ENCODE measurements at places on chromosomes 3 and 15.

DNA sequence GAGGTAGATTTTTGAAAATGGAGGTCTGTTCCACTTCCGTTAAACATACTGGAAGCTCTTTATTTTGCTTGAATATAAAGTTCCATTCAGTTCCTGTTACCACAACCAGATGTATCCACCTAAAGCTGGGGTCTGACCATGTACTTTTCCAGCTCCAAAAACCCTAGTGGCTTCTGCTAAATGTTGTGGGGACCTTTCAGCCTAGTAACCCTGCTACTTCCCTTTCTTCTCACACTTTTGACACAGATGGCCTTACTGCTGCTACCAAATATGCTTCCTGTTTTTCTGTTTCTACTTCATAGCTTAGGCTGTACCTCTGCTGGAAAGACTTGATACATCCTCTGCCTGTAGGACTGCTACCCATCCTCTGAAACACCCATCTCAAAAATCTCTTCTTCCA is 87.8 kb downstream of the COL6A6 start:
- DNase-seq = no peak

GRCh38 chr3:48405971-48406370 is 23.9 kb downstream of the PLXNB1 start:
- no peak for DNase-seq

- no peak for DNase-seq
Observed at GRCh38 chr3:48502728-48503168, 1.2 kb downstream of the SHISA5 start.

GRCh38 chr15:85141726-85142125 is 160.1 kb downstream of the PDE8A start:
- no peak for DNase-seq

GRCh38 chr3:129603561-129603942 is 2.9 kb downstream of the PLXND1 start:
- DNase-seq = no peak

DNA sequence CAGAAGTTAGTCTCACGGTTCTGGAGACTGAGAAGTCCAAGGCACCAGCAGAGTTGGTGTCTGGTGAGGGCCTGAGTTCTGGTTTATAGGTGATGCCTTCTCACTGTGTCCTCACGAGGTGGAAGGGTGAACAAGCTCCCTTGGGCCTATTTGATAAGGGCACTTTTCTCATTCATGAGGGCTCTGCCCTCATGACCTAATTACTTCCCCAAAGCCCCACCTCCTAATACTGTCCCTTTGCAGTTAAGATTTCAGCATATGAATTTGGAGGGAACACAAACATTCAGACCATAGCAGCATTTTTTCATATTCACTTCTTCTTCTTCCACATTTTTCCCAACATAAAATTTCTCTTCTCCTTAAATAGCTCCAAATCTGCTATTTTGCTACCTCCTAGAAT is 41.5 kb downstream of the TMEM41A start:
- DNase-seq = no peak

DNA sequence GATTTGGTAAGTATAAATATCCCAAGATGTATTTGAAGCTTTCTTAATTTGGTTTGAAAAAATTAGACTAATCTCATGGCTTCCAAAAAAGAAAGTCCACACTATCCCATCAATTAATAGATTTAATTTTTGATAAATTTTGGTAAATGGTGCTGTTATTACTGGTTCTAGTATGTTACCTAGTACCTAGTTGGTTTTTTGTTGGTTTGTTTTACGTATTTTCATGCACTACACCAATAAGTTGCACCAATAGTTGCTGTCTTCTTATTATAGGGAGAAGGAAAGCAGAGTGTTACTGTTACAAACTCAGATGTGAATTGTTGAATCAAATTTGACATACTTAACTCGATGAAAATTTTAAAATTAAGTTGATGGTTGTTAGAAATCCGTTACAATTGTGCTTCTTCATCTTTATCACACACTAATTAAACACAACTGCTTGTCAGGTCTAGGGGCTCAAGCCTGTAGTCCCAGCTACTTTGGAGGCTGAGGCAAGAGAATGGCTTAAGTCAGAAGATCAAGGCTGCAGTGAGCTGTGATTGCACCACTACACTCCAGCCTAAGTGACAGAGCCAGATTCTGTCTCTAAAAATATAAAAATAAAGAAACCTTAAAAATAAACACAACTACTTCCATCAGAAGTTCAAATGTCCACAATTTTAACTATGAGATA is 23.1 kb upstream of the MBNL1 start:
- no peak for DNase-seq

DNA sequence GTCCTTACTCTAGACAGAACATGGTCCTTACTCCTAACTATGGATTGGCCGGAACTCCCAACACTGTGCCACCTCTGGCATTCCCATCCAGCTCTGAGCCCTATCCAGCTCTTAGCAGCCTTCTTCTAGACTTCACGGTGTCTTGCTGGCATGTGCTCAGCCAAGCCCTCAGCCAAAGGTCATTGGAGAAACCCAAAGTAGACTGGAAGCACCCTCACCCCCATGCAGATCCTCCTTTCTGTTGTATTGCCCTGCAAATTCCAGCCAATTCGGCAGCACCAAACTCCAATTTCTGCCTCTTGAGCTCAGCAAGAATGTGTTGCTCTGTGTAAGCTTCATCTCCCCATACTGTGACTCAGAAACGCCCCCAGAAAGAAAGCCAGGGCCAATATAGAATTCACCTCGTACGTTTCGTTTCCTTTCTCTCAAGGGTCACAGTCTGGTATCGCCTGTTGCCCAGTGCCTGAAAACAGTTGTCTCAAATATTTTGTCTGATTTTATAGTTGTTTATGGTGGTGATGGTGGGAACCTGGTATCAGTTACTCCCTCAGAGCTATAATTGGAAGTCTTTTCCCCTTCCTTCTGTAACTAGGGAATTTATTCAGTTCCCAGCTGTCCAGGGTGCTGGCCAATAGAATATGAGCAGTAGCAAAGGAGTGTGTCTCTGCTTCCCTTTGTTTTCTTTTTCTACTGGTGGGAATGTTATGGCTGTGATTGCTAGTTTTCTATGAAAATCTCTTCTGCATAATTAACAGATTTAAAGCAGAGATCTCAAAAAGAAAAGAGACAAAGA is 28.4 kb upstream of the EPHB3 start:
- no peak for DNase-seq

DNA sequence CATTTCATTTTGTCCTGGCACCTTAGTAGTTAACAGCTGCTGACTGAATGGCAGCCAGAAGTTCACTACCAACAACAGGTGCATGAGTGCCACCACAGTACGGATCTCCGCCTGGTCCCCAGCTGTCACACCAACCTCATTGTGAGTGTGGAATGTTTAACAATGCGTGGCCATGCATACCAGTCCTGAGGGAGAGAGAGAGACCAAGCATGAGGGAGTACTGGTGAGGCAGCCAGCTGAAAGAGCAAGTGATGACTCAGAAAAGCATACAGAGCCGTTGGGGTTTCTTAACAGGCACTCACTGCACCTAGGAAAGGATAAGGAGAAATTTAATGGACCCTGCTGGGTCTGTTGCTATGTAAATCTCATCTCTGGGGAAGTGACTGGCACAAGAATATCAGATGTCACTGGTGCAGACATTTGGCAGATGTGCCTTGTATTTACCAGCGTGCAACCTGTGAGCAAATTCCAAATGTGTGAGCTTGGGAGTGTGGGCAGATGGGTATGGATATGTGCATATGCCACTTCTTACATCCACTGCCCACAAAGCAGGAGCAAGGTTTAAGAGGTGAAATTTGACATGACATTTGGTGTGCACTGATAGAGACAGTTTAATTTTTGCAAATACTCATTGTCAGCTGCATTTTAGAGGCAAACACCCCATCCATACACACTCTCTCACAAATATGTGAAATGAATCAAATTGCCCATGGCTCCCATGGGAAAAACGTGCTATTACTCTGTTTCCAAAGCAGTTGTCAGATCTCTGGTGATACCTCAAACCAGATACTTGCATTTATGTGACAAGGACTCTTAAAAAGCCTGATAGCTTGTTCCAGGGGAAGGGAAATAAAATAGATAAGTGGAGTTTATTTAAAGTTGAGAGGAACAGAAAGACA is 245.2 kb upstream of the ARPP21 start:
- DNase-seq = no peak

DNA sequence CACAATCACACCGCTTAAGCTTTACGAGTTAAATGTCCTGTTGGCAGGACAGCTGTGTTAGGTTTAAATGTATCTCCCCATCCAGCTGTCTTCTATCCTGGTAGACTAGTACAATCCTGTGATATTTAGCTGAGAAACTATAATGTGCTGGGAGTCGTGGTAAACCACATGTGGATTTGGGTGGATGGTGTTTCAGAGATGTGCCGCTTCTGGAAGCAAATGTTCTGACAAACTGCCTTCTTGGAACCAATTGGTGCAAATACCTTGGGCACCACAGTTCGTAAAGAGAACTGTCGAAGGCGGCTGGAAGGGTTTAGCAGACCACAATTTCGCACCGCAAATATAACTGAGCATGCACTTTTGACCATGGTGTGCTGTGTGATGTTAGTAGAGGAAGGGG is 15.0 kb downstream of the SCG5 start:
- no peak for DNase-seq
